Epithelial cell of proximal tubule (primary cell): ENCODE measurements at places on chromosomes 2 and 18. TPM values are rescaled to one million over a fixed set of nuclear protein-coding genes. Genes with fewer than 3 reads are reported as not detected.

The CCDC141 gene
- not detected in 2 replicates for total RNA-seq

The SERPINB13 gene
- total RNA-seq, result not detected in 2 replicates

The SULT1C2 gene
- 3.2 and 4.3 TPM in 2 replicates for total RNA-seq

The MRPS9 gene
- total RNA-seq, result 34.7 and 40.4 TPM in 2 replicates

The LYPD6B gene
- total RNA-seq, result 1.1 and 2.7 TPM in 2 replicates

The GPBAR1 gene
- total RNA-seq, result 1.0 and 2.3 TPM in 2 replicates

The UGT1A10 gene
- not detected in 2 replicates for total RNA-seq
